ENCODE measurements at places on chromosomes 5 and 9.

GRCh38 chr5:144273232-144274027 lies 102.8 kb downstream of the KCTD16 start:
- DNase-seq: no peak

GRCh38 chr5:36787365-36788093 lies 89.0 kb upstream of the NIPBL start:
- DNase-seq: no peak

DNA sequence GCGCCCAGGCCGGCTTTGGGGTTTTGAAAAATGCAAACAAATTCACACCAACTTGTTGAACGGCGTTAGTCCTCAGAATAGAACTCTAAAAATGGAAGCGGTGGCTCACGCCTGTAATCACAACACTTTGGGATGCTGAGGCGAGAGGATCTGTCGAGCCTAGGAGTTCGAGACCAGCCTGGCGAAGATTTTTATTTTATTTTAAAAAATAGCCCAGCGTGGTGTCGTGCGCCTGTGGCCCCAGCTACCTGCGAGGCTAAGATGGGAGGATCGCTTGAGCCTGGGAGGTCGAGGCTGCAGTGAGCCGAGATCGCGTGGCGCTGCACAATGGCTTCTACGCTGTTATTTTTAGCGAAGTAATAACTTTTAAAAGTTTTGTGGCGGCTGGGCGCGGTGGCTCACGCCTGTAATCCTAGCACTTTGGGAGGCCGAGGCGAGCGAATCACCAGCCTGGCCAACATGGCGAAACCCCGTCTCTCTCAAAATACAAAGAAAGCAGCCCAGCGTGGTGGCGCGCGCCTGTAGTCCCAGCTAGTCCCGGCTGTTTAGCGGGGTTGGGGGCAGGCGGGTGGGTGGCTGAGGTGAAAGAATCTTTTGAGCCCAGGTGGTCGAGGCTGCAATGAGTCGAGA lies 694 bp upstream of the PLIN2 start:
- no peak for DNase-seq

DNA sequence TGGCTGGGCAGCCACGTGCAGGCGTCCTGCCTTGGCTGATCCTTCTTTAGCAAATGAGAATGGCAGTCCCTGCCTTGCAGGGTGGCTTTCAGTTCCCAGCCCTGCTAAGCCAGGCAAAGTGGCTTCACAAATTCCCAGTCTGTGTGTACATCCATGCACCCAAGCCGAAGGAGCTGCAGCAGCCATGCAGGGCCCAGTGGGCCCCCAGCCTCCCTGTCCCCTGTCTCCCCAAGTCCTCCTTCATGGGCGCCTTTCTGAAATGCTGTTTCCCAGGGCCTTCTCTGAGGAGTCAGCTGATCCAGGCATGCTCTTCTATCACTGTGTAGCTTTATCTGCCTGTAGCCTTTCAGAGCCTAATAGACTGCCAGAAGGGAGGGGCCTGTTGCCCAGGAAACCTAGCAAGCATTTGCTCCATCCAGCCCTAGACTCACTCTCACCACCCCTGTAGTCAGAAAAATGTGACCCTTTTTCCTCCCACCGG lies 47.4 kb upstream of the SHC3 start:
- no peak for DNase-seq

GRCh38 chr5:18745042-18745987 lies 1111.1 kb downstream of the TAF11L14 start:
- no peak for DNase-seq

GRCh38 chr9:110825950-110826349 lies 157.4 kb downstream of the MUSK start:
- DNase-seq: no peak

DNA sequence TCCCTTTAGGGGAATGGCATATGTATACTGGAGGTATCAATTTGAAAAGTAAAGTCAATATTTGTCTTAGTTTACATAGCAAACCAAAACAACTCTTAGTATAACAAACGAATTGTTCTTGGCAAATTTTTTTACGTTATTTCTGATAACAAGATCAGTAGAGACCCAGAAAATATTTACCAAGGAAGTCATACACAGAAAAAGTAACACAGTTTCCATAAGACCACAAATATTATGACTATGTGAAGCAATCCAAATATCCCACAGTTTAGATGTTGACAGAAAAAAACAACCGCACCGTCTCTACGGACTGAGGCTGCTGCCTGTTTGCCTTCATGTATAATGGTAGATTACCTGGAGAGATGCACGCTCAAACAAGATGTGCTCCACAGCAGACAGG lies 46.5 kb upstream of the DAPK1 start:
- no peak for DNase-seq

DNA sequence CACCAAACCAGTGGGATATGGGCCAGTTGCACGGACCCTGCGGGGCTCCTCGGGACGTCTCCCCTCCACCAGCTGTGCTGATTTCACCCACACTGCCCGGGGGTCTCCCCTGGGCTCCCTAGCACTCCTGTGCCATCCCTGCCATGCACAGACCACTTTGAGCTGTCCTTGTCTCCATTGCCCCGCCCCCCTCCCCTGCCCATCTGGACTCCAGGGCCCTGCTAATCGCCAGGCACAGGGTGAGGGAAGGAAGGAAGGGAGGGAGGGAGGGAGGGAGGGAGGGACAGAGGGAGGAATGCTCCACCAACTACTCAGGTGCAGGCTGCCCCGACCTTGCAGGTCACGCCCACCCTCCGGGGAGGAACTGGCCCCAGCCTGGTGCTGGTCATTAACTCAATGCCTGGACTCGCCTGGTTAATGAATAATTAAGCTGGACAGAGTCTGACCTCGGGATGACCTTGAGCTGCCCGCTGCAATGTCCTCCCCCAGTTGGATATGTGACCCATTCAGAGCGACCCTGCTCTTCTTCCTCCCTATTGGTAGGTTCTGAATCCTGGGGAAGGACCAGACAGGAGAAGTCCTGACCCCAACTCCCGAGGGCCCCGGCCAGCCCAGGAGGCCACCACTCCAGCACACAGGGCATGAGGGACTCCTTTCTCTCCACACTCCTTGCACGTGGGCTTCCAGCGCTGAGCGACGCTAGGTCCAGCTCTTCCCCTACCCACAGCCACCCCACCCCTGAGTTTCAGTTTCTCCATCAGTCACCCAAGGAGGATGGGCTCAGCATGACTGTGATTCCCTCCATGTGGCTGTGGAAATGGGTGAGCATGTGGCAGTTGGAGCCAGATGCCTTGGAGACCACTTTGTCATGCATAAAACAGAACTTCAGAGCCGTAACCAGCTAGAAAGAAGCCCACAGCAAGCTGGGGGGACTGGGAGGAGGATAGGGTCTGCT lies 62.1 kb downstream of the C9orf50 start:
- no peak for DNase-seq

DNA sequence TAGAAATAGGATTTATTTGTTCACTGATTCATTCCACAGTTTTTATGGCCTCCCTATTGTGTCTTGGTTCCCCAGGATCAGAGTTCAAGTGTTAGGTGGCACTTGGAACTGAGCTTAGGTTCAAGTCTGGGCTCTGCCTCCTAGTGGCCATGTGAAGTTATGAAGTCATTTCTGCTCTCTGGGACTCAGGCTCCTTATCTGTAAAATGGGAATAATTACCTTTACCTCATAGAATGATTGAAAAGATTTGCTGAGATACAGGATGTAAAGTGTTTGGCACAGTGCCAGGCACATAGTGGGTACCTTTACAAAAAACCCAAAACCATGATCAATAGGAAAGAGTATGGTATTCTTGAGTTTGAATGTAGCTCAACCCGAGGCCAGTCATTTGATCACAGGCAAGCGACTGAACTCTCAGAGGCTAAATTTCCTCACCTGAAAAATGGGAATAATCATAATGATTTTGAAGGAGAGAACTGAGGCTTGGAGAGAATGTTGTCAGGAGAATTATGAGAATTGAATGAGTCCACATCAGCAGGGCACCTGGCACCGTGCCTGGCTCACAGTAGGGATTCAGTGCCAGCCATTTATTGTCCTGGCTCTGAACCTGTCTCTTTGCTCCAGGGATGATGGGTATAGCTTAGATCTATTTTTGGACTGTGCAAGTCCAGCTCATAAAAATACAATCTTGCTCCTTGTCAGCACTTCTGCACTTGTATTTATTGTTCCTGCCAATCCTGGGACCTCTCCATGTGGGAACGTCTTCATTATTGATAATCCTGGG lies 10.8 kb downstream of the NSG2 start:
- DNase-seq: no peak

DNA sequence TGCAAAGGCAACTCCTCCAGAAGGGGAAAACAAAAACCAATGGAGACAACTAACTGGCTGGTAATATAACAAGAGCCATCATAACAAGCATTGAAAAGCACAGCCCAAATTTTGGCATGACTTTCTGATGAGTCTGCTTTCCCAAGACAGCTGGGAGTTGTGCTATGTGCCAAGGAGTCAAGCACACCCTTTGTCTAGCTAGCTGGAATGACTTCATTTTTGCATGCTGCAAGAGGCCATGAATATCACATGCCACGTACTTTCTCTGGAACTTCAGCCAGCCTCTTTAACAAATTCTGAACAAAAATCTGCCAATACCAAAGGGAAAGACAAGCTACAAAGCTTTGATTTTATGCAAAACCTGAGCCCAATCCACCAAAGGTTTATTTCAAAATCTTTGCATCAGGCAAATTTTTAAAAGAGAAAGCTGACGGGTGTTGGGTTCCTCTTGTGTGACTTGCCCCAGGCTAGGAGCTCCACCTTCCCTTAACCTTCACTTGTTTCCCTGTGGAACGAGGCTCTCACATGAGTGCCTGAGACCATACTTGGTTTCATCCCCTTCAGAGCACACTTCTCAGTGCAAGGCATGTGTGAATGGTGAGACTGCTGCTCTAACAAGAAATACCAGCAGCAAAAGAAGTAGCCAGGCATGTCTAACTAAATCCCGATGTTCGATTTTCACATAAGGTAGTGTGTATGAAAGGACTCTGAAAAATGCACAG lies 47.3 kb downstream of the S1PR3 start:
- no peak for DNase-seq

- DNase-seq: no peak
Measured at GRCh38 chr5:115289104-115289503, 7.3 kb downstream of the CCDC112 start.

GRCh38 chr9:32578976-32579375 lies 6.0 kb upstream of the NDUFB6 start:
- no peak for DNase-seq

- no peak for DNase-seq
Measured at GRCh38 chr5:180109920-180110319, 38.4 kb upstream of the RNF130 start.

DNA sequence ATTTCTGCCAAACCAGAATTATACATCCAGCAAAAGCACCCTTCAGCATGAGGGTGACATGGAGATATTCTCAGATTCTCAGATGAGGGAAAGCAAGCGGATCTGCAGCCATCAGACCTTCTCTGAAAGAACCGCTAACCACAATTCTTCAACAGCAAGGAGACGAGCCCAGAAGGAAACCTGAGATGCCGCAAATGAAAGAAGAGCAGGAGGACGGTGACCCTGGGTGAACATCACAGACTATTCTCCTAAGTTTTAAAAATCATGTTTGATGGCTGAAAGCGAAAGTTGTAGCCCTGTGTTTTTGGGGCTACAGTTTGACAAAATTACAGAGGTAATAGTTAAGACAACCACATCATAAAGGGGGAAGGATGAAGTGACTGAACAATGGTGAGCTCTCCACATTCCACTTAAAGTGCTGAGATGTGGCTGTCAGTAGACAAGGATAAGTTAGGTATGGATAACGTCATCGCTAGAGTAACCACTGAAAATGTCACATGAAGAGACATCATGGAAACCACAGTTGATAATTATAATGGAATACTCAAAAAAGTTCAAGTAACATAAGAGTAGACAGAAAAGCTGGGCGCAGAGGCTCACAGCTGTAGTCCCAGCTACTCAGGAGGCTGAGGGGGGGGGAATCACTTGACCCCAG lies 31.5 kb upstream of the NSMF start:
- no peak for DNase-seq

GRCh38 chr5:10853154-10853553 lies 92.1 kb upstream of the DAP start:
- no peak for DNase-seq

DNA sequence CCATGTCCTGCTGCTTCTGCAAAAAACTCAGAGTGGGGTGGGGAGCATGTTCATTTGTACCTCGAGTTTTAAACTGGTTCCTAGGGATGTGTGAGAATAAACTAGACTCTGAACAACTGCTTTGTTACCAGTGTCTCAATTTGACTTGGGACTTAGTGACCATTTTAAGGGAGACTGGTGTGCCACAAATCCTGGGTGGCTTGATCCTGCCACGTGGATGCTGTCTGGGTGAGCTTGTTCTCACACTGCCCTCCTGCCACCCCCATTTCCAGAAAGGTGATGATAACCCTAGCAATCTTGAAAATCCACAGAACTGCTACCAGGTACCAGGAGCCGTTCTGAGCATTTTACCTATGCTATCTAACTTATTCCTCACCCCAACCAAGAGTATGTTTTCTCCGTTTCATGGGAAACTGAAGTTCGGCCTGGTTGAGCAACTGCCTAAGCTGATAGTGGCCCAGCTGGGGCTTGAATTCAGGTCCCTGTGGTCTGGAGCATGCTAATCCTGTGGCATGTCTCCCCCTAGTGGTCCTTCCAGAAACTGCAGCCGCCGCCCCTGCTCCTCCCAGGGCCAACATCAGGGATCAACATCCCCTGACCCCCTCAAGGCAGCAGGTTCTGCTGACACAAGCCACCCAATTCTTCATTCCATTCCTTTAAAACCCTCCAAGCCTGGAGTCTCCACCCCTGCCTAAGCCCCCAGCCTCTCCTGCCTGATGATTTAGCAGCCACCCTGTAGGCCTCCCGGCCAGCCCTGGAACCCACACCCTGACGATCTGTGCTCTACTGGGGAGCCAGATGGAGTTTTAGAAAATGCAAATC lies 2.8 kb downstream of the IL3 start:
- DNase-seq: peak; percentile 88

- no peak for DNase-seq
Measured at GRCh38 chr5:126462239-126463014, 39.2 kb downstream of the GRAMD2B start.

GRCh38 chr5:39475881-39476842 lies 51.4 kb upstream of the DAB2 start:
- no peak for DNase-seq

DNA sequence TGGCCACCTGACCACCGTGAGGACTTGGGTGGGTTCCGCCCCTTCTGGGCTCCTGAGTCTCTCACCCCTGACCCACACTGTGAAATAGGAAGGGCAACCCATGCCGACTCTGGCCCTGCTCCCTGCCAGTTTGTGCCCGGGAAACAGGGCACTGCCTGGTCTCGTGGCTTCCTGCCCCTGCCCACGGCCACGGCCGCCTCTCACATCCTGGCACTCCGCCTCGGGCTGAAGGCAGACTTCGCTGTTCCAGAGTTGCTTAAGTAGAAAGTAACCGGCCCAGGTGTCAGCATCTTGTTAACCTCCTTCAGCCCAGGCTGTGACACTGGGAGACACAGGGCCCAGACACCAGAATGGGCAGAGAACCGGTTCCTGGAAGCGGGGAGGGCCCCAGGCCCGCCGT lies 68.7 kb upstream of the RNU6ATAC start:
- no peak for DNase-seq

- no peak for DNase-seq
Measured at GRCh38 chr5:133916914-133917313, 51.5 kb downstream of the C5orf15 start.

DNA sequence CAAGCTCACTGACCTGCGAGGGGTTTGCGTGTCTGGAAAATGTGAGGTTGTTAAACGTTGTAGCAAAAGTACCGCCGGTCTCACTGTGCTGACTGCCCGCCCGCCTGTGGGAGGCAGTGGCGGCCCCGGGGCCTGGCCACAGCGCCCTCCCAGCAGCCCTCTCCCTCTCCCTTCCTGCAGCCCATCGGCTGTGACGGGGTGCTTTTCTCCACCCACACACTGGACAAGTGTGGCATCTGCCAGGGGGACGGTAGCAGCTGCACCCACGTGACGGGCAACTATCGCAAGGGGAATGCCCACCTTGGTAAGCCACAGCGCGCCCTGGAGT lies 6.2 kb downstream of the ADAMTSL2 start:
- DNase-seq: no peak

All from stimulated activated CD4-positive, alpha-beta T cell treated with anti-CD3 and anti-CD28 coated beads, Interleukin-12 subunit alpha, Interleukin-12 subunit beta, amount 100 ng/mL, for 24 hours (primary cell).